A549 treated with AZD2906 at 1 μM for 4 hours (cell line): ENCODE measurements at places on chromosomes 7 and 10. TPM values are rescaled to one million over a fixed set of nuclear protein-coding genes. Genes with fewer than 3 reads are reported as not detected.

ADRB1 gene
- total RNA-seq, result 0.91 to 1.5 TPM (median 1.3 TPM) in 5 replicates

PDAP1 gene
- total RNA-seq, result 166 to 191 TPM (median 177 TPM) in 5 replicates

PRF1 gene
- total RNA-seq, result 0.03 TPM in 1 of 5 replicates, not detected in the others

ASAH2 gene
- total RNA-seq, result 0.63 to 2.7 TPM (median 1.5 TPM) in 5 replicates

DMBT1 gene
- 0.20 to 0.30 TPM (median 0.24 TPM) in 5 replicates for total RNA-seq

ZMYND11 gene
- 35.0 to 48.6 TPM (median 42.6 TPM) in 5 replicates for total RNA-seq

ADCYAP1R1 gene
- total RNA-seq, result 0.03 to 0.07 TPM (median 0.03 TPM) in 4 of 5 replicates, not detected in the other

LHFPL3 gene
- total RNA-seq, result not detected in 5 replicates

FAM237B gene
- 0.02 to 0.10 TPM (median 0.05 TPM) in 5 replicates for total RNA-seq

CADPS2 gene
- total RNA-seq, result 0.02 to 0.06 TPM (median 0.03 TPM) in 5 replicates

RTKN2 gene
- total RNA-seq, result 0.75 to 1.0 TPM (median 0.85 TPM) in 5 replicates

COBL gene
- 3.6 to 4.3 TPM (median 4.1 TPM) in 5 replicates for total RNA-seq

OR2A14 gene
- total RNA-seq, result not detected in 5 replicates

NDUFA5 gene
- 31.0 to 47.4 TPM (median 32.7 TPM) in 5 replicates for total RNA-seq

FRAT1 gene
- total RNA-seq, result 1.1 to 2.4 TPM (median 2.2 TPM) in 5 replicates
